Fibroblast of lung (primary cell): ENCODE measurements at places on chromosomes 16 and 17. TPM values are rescaled to one million over a fixed set of nuclear protein-coding genes. Genes with fewer than 3 reads are reported as not detected.

UBALD2 gene
- 2.6 and 7.3 TPM in 2 replicates for total RNA-seq

KRT17 gene
- total RNA-seq, result 0.26 and 0.50 TPM in 2 replicates

EIF3CL gene
- total RNA-seq, result 67.4 and 88.6 TPM in 2 replicates

P2RX5 gene
- total RNA-seq, result 0.99 and 1.0 TPM in 2 replicates

KRT33A gene
- total RNA-seq, result not detected in 2 replicates

SAMD14 gene
- 2.1 and 2.3 TPM in 2 replicates for total RNA-seq

DBNDD1 gene
- total RNA-seq, result 1.3 and 3.6 TPM in 2 replicates

ABCA6 gene
- 12.9 and 23.1 TPM in 2 replicates for total RNA-seq

UBALD1 gene
- total RNA-seq, result 3.6 and 4.4 TPM in 2 replicates

TBC1D3H gene
- total RNA-seq, result not detected in 2 replicates

KRTAP4-6 gene
- not detected in 2 replicates for total RNA-seq

PRKCB gene
- under 0.01 TPM in 1 of 2 replicates, not detected in the other for total RNA-seq

CD300C gene
- not detected in 2 replicates for total RNA-seq

KRTAP9-2 gene
- total RNA-seq, result not detected in 2 replicates

OR1A1 gene
- total RNA-seq, result not detected in 2 replicates

SLFN14 gene
- not detected in 2 replicates for total RNA-seq

TEKT5 gene
- 0.26 TPM in 1 of 2 replicates, not detected in the other for total RNA-seq

GAS7 gene
- 2.6 and 6.4 TPM in 2 replicates for total RNA-seq

KRT15 gene
- 0.17 TPM in 1 of 2 replicates, not detected in the other for total RNA-seq

LASP1 gene
- 58.8 and 79.8 TPM in 2 replicates for total RNA-seq

PMFBP1 gene
- total RNA-seq, result 0.17 and 0.51 TPM in 2 replicates

MYH3 gene
- 0.50 and 0.51 TPM in 2 replicates for total RNA-seq

SERPINF2 gene
- total RNA-seq, result under 0.01 and 0.17 TPM in 2 replicates

TEX14 gene
- under 0.01 TPM in 2 replicates for total RNA-seq

PIRT gene
- total RNA-seq, result not detected in 2 replicates

CHRNE gene
- total RNA-seq, result 0.51 and 0.66 TPM in 2 replicates

MT3 gene
- not detected in 2 replicates for total RNA-seq

CD300LG gene
- total RNA-seq, result not detected in 2 replicates

GNG13 gene
- not detected in 2 replicates for total RNA-seq

FNDC8 gene
- not detected in 2 replicates for total RNA-seq

HOXB1 gene
- total RNA-seq, result not detected in 2 replicates

CD300LB gene
- total RNA-seq, result not detected in 2 replicates

HBQ1 gene
- not detected in 2 replicates for total RNA-seq

CIBAR2 gene
- not detected in 2 replicates for total RNA-seq

ARL5C gene
- total RNA-seq, result not detected in 2 replicates

PLXDC1 gene
- total RNA-seq, result 4.1 and 6.3 TPM in 2 replicates

TK2 gene
- 57.5 and 73.7 TPM in 2 replicates for total RNA-seq

CHD9NB gene
- total RNA-seq, result 3.6 and 5.3 TPM in 2 replicates

PPY gene
- not detected in 2 replicates for total RNA-seq

G6PC1 gene
- not detected in 2 replicates for total RNA-seq

TM4SF5 gene
- total RNA-seq, result not detected in 2 replicates

STAT5A gene
- total RNA-seq, result 26.2 and 28.4 TPM in 2 replicates

NTN1 gene
- 0.51 and 3.1 TPM in 2 replicates for total RNA-seq

VPS35 gene
- 92.3 and 93.5 TPM in 2 replicates for total RNA-seq

YWHAE gene
- total RNA-seq, result 307 and 364 TPM in 2 replicates

NETO2 gene
- 3.0 and 10.0 TPM in 2 replicates for total RNA-seq

DHRS7C gene
- total RNA-seq, result not detected in 2 replicates

CAPNS2 gene
- total RNA-seq, result 0.51 and 0.66 TPM in 2 replicates

DNAH9 gene
- total RNA-seq, result not detected in 2 replicates

TBX21 gene
- total RNA-seq, result not detected in 2 replicates

SOST gene
- not detected in 2 replicates for total RNA-seq

OR1D5 gene
- not detected in 2 replicates for total RNA-seq

FTSJ3 gene
- 61.8 and 86.5 TPM in 2 replicates for total RNA-seq
